ENCODE measurements at places on chromosomes 5 and 9.

- DNase-seq: no peak
These were observed 61.8 kb downstream of the FBXO38 start for GRCh38 chr5:148445578-148445977.

DNA sequence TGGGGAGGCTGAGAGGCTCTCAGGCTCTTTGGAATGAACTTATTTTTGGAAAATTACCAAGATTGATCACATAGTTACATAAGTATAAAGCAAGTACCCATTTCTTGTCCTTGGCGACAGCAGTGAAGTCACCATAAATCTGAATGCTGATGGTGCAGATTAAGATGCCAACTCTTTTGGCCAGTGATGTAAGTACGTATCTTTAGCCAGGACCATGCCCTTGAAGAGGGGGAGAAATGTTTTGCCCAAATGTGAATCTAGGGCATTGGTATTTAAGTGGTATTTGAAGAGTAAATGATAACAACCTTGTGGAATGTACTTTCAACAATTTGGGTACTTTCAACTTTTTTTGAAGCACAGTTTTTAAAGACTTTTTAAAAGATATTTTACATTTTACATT lies 68.2 kb upstream of the RAD23B start:
- no peak for DNase-seq

DNA sequence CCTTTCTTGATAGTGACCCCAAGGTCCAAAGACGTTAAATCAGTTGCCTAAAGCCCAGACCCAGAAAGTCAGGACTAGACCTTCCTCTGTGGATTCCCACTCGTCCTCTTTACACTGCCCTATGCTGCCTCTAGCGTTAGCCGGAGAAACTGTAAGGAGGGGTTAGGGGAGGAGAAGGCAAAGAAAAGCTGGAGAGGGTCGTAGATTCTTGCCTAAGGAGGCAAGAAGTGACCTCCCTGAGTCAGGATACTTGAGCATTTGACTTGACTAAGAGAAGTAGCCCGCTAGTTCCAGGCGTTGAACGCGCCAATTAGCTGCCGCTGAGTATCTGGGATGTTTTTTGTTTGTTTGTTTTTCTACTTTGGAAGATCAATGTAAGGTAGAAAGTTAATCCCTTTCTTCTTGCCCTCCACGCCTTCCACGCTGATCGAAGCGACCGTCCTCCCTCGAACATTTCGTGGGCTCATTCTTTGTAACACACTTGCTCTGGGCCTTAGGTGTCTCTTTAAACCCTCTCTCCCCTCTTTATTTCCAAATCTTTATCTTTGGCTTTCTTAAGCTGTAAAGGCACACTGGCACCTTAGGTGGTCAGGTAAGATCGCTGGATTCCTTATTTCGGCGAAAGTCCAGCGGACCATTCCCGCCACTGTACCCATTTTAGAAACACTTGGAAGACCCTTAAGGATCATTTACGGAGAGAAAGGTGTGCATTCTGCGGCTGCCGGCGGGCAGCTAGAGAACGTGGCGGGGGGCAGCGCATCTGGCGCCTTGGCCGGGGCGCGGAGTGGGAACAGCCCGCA lies 5.1 kb upstream of the RGMB start:
- DNase-seq: peak; percentile 38

- no peak for DNase-seq
These were observed 645.1 kb downstream of the CDH18 start for GRCh38 chr5:19342942-19343341.

DNA sequence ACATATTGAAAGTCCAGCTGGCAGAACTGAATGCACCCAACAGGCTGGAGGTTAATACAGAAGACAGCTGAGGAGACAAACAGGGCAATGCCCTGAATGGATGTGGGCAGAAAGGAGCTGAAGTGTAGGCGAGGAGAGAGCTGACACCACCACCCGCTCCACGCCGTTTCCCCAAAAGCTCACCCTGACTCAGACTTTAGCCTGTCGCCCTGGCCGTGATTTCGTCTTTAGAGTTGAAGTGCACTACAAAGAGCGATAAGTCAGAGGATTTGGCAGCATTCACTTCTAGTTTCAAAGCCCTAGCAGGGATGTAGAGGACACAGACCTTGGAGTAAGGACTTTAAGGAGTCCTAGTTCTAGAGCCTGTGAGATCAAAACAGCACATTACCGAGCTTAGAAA lies 2.2 kb upstream of the ERAP1 start:
- no peak for DNase-seq

- peak; percentile 33 for DNase-seq
These were observed at the start of gene FAM78A for GRCh38 chr9:131276094-131276888. TSS of gene FAM78A (minus strand) at chr9:131276510. CDS start at chr9:131276179, 331 bp downstream.

DNA sequence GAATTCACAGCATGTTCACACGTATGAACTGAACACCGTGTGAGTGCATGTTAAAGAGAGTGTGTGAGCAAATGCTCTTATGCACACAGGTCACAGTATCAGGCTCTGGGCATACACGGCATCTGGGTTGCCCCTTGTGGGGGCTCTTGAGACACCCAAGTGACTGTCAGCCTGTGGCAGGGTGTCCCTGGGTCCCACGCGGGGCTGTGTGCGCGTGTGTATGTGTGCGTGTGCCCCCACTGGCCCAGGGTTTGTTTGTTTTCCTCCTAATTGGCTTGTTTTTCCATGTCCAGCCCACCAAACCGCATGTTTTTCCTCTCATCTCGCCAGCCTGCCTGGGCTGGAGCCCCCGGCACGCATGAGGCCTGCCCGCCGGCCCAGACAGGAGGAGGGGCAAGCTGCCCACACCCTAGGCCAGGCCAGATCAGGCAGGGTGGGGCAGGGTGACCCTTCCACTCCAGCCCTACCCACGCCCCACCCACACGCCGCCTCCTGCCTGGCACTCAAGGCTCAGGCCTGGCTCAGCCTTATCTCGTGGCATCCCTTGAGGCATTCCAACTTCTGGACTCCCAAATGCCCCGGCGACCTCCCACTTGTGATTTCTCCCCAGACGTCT lies 28.8 kb downstream of the CNTFR start:
- DNase-seq: no peak

- no peak for DNase-seq
These were observed 486.6 kb downstream of the ARHGEF28 start for GRCh38 chr5:74112372-74113195.

All from CD4-positive, alpha-beta T cell treated with Interleukin-4 for 4 hours (primary cell).